ENCODE measurements at places on chromosomes 7 and 10.

GRCh38 chr10:74418285-74418872 lies 267.4 kb downstream of the ADK start:
- peak; percentile 25 for DNase-seq

DNA sequence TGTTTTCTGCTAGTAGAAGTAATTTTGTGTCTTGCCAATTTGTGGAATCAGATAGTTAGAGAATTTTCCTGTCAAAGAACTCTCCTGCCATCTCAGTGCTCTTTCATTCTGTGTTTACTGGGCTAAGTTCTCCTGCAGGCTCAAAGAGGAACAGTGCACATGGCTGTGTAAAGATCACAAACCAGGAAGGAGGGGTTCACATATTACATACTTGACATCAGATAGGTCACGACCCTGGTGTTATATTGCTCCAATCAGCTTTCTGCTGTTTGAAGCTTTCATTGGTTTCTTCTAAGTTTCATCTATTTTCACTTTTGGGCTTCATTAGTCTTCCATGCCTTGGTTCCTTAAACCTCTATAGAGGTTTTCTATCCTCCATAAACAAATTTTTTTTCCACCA lies 13.5 kb upstream of the ELMO1 start:
- DNase-seq = no peak

DNA sequence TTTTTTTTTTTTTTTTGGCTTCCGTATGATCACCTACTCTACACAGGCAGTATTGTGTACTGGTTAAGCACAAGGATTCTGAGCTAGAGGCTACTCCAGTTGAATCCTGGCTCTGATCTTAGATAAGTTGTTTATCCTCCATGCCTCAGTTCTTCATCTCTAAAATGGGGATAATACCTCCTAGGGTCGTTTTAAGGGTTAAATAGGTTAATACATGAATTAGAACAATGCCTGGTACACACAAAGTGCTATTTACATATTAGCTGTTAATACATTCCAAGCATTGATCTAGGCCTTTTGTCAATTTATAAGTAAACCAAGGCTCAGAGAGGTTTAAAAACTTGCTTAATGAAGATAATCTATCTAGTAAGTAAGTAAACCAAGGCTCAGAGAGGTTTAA lies 59.0 kb downstream of the ST7 start:
- no peak for DNase-seq

- DNase-seq = no peak
These were observed 355.2 kb downstream of the SUGCT start for GRCh38 chr7:40489844-40490602.

GRCh38 chr10:34437906-34438305 lies 377.2 kb downstream of the PARD3 start:
- no peak for DNase-seq

GRCh38 chr7:152076324-152076821 lies 50.9 kb downstream of the GALNT11 start:
- DNase-seq = peak; percentile 15

- no peak for DNase-seq
These were observed 21.2 kb upstream of the PWWP2B start for GRCh38 chr10:132375795-132376297.

- no peak for DNase-seq
These were observed 207.2 kb downstream of the SKAP2 start for GRCh38 chr7:26657206-26657641.

- DNase-seq = peak; percentile 23
These were observed at the start of gene OGDHL for GRCh38 chr10:49761789-49762565. Gene OGDHL (minus strand): TSS chr10:49762323. CDS start chr10:49758592, 3,731 bp downstream.

GRCh38 chr10:129678186-129678585 lies 211.1 kb downstream of the MGMT start:
- DNase-seq = no peak

DNA sequence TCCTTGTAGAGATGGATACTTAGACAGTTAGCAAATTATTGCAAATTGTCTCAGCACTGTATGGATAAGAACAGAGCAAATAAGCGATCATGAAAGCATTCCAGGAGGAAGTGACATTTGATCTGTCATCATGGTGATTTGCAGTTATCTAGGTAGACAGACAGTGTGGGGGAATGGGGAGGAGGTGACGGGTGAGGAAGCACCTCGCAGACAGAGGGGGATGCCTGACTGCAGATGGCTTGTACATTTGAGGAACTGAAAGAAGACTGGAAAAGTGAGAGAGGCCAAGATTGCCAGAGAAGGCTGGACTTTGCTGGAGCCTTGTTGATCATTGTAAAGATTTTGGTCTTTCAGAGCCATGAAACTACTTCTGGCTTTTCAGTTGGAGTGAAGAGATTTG lies 318.2 kb upstream of the CELF2 start:
- no peak for DNase-seq

DNA sequence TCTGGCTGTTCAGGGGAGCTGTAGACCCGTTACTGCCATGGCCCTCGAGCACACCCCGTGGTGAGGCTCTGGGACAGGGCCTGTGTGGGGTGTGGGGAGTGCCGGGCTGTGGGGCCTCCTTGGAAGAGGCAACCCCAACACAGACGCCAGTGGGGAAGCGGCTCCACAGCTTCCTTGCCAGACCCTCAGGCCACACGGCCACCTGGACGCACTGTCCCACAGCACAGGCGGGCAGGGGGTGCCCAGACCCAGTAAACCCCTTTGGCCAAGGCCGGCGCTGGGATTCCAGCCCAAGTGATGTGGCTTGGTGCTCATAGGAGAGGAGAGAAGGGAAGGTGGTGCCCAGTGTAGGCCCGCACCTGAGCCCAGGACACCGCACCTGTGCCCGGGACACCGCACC lies 12.9 kb upstream of the NKX6-2 start:
- no peak for DNase-seq

DNA sequence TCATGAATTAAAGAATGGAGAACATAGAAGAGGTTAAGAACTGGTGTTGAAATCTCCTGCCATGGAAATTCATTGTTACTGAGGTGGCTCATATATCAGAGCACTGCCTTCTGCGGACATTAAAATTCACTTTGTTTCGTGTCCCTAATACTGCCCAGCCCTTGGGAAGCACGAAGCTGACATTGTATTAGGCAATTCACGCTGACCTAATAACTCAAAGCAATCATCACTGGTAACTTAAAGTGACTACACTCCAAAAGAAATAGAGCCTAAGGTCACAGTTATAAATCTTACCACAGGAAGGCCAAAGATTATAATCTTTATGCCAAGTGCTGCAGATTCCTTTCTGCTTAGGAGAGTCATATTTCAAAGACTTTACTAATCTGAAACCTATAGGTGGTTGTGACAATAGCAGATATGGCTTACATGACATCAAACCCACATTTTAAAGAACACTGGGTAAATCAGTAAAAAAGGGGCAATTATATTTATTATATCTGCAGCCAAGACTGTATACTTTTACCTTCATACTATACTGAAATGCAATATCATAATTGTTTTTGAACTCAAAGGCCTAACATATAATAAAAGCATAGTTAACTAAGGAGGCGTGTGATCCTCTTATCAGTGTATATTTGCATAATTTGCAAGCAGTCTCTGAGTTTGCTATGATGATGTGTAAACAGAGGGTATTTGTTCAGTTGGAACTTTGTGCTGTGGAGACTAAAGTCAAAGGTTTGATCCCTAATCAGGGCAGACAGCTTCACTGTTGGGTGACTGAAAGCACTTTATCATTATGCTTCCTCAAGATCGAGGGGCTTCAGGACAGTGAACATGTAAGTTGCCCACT lies 51.9 kb upstream of the CAPZA2 start:
- peak; percentile 31 for DNase-seq

DNA sequence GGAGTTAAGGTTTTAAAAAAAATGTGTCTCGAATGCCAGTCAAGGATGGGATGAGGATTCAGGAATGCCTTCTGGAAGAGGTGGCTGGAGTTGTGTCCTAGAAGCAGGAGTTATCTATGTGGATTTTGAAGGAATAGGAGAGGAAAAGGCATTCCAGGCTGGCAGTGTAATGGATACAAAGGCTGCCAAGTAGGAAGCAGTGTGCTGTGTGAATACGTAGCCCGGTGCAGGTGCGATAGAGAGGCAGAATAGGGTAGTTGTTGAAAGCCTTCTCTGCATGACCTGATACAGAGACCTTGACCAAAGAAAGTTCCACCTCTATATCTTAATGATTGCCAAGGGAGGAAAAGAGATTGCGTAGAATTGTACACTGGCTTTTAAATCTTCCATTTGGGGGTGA lies 128.1 kb upstream of the ITGB1 start:
- DNase-seq = no peak

Measured in iris pigment epithelial cell (primary cell).